Glutamatergic neuron (in vitro differentiated cells): ENCODE measurements at places on chromosomes 6 and 20. TPM values are rescaled to one million over a fixed set of nuclear protein-coding genes. Genes with fewer than 3 reads are reported as not detected.

GRCh38 chr6:50637267-50637666, 76.1 kb upstream of the TFAP2D start:
- DNase-seq: no peak

GRCh38 chr6:92364948-92365541, 1054.3 kb downstream of the EPHA7 start:
- no peak for DNase-seq

DNA sequence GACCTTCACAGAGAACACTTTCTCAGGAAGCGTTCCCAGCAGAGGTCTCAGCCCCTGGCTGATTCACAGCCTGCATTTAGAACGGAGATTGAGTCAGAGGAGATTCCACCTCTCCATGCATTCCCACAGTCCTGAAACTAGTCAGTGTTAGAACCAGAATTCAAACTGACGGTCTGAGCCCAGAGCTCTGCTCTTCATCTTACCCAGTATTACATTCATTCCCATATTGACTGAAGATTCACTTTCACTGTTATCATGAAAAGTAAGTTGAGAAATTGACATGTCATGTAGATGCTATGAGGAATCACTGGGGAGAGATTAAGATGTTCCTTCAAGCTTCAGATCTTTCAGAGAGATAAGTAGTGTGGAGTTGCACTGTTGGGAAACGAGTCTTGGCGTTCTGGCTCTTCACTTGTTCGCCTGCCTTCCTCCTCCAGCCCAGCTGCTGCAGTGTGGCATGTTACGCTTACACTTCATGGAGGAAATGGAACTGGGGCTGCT, 28.3 kb downstream of the MAS1 start:
- DNase-seq: no peak

GRCh38 chr6:158255275-158255988, 56.8 kb upstream of the TULP4 start:
- peak; percentile 38 for DNase-seq

SLC17A2 gene
- total RNA-seq: not detected

ADIG gene
- not detected for total RNA-seq

DNA sequence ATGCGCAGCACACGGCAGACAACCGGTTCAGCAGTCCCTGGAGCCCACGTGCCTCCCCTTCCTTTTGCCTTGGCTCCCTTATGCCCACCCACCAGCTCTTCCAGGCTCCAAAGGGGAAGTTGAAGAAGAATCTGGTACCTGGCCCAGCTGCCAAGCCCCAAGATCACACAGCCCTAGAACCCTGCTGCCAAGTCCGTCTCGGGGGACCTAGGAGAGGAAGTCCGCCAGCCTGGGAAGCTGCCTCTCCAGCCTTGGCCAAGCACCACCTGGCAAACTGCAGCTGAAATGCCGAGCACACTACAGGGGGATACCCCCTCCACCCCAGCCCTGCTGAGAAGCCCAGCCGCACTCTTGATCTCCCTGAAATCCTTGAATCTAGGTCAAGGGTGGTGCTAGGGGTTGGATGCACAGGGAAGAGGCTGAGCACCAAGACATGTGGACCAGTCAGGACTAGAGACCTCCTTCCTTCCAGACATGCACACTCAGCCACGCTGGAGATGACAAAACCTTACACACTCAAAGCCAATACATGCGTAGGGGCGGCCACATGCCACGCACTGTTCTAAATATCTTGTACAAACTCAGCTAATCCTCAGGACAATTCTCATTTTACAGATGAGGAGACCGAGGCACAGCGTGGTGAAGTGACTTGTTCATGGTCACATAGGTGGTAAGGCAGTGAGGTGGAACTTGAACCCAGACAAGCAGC, 124.1 kb downstream of the PREX1 start:
- DNase-seq: no peak

GRCh38 chr6:56515081-56515905, 127.4 kb downstream of the DST start:
- no peak for DNase-seq

PACSIN1 gene
- 0.47 TPM for total RNA-seq

CST7 gene
- total RNA-seq: not detected

KPNA5 gene
- total RNA-seq: 21.9 TPM

- no peak for DNase-seq
These were observed 513.4 kb upstream of the SLC35B3 start for GRCh38 chr6:8948733-8949132.

GCM1 gene
- total RNA-seq: not detected

UNC5CL gene
- total RNA-seq: 1.0 TPM

ANKRD60 gene
- total RNA-seq: not detected

DNA sequence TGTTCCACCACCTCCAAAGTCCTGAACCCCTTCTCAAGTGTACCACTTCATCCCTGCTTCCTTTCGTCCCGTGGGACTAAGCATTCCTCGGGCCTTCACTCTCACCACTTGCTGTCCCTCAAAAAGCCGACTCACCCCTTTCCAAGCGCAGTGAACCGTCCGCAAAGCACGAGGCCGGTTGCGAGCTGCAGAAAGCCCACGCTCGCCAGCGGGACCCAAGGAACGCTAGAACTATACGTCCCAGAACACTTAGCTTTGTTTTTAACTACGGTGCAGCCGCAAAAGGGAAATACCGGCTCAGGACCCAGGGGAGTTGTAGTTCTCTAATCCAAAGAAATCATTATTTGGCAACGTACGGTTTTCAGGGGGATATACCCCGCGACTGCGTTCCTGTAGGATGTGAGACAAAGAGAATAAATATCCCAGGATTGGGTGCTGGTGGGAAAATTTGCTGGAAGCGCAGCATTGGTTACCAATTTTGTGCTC, 416 bp upstream of the POLR1H start:
- peak; percentile 52 for DNase-seq

GRCh38 chr20:16143596-16143995, 429.7 kb downstream of the KIF16B start:
- no peak for DNase-seq

TFAP2C gene
- total RNA-seq: 35.3 TPM

DNA sequence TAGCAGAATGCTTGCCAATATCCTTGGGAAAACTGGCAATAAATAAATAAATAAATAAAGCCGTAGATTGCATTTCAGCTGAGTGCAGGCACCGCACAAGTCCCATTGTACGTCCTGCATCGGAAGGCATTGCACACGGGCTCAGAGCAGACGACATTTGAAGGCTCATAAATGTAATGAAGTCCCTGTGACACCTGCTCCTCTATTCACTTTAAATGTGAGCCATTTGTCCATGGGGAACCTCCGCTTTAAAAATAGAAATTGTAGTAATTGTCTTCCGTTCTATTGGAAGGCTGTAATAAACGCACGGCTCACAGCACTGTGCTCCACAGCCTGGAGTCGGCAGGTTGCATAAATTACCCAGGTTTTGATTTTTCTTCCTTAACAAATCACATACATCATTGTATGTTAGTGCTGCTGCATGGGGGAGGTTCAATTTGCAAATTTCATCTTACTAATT, 32.6 kb downstream of the MYT1 start:
- no peak for DNase-seq

DNA sequence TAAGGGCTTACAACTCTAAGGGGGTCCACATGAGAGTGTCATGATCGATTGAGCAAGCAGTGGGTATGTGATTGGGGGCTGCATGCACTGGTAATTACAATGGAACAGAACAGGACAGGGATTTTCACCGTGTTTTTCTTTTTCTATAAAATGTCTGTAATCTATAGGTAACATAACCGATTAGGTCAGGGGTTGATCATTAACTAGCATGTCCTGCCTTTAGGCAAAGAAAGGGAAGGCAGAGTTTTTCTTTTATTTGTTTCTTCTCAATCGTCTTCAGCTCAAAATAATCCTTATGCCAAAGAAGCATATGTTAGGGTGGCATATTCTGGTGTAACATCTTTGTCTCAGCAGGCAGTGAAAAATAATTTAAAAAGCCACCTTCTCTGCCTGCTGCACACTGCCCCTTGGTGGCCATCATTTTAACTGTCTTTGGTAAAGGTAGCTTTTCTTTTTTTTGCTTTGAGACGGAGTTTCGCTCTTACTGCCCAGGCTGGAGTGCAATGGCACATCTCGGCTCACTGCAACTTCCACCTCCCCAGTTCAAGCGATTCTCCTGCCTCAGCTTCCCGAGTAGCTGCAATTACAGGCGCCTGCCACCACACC, 9.7 kb upstream of the CEP43 start:
- no peak for DNase-seq

GRCh38 chr20:61694682-61695081, 371.0 kb downstream of the TAF4 start:
- DNase-seq: no peak

DDO gene
- not detected for total RNA-seq

GRCh38 chr20:57445298-57445697, 54.1 kb downstream of the RBM38 start:
- DNase-seq: no peak

C6orf141 gene
- not detected for total RNA-seq

- no peak for DNase-seq
These were observed 499.6 kb upstream of the SULF2 start for GRCh38 chr20:48284837-48285236.

DNA sequence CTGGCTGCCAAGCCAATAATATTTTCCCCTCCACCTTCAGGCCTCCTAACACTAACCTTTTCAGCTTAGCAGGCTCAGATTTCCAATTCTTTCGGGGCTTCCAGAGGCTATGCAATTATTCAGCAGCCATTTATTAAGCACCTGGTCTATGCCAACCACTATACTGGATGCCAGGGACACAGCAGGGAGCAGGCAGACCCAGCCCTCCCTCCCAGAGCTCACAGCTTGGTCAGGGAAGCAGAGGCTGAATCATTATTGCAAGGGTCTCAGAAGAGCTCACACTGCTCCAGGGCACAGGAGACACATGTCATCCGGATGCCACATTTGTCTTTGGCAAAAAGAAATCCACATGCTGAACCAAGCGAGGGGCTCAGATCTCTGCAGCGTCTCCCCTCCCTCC, 1.3 kb downstream of the BPIFB1 start:
- DNase-seq: no peak

TRDN gene
- not detected for total RNA-seq

MLN gene
- total RNA-seq: not detected

TRAPPC3L gene
- total RNA-seq: not detected

GRCh38 chr6:85115376-85115775, 334.5 kb upstream of the NT5E start:
- no peak for DNase-seq

GRCh38 chr6:115972679-115973078, 88.0 kb downstream of the FRK start:
- DNase-seq: no peak

DNA sequence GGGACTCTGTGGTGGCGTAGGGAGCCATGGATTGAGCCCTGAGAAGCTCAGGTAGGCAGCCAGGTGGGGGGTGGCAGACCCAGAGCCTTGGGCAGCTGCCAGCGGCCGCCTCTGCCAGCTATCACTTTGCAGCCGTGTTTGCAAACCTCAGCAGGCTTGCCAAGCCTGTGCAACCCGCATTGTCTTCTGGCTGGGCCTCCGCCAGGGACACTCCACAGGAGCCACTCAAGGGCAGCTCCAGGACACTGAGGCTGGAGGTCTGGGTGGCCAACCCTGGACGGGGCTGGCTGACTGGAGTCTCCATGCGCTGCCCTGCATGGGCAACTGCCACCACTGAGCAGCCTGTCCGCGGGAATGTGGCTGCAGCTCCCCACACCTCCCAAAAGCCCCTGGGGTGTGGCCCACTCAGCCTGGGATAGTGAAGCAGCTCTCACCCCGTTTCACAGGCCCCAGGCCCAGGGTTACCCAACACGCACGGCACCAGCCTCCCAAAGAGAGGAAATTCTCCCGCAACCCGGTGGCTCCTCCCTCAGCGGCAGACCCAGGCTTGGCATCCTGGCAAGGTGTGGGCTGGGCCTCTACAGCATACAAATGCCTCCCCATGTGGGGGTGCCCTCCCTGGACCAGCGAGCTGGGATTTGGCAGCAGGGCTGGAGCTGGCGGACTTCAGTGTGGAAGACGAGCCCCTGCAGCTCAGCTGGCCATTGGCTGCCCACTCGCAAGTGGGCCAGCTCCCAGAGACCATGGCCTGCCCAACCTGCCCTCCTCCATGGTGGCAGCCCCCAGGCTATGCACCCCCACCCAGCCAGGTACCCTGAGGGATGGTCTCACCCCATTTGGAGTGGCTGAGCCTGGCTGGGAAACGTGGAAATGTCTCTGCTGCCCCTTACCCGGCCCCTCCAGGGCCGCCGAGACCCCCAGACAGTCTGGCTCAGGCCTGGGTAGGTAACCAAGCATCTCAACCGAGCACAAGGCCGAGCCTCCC, 2.9 kb downstream of the CHRNA4 start:
- peak; percentile 12 for DNase-seq

- DNase-seq: peak; percentile 92
These were observed at the start of gene SH3BGRL2 for GRCh38 chr6:79630883-79631692. TSS of gene SH3BGRL2 (plus strand) at chr6:79631329. CDS start at chr6:79631462, 133 bp downstream.

DNA sequence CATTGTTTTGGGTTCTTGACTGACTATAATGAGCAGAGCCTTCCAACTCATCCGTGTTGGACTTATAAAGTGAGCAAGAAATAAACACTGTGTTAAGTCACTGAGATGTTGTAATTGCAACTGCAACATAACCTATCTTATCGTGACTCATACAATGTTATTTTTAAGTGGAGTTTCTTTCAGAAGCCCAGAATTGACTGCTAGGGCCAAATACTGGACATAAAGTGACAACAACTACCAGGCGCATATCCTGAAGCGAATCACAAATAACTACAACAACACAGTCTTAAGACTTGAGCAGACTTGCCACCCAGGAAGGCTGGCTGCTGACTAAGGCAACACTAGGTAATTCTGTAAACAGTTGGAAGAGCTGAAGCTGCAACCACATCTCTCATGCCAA, 326.6 kb downstream of the COL12A1 start:
- DNase-seq: no peak

DNA sequence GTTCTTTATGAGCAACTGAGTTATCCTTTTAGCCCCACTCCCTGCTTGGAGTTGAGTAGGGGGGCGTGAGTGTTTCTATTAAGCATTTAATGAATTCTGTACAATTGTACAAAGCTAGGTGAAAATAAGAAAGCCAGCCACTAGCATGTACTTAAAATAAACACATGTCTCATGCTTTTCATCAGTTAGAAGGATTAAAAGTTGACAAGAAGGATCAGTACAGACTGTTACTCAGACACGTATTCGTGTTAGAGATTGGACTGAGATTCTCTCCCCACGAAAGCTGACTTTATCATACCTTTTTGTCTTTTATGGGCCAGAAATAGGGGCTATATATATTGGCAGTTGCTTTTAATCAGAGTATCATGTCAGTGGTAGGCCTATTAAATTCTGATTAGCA, 1.7 kb downstream of the HSF2 start:
- DNase-seq: no peak

GPX5 gene
- total RNA-seq: not detected

RAB44 gene
- total RNA-seq: not detected

DNA sequence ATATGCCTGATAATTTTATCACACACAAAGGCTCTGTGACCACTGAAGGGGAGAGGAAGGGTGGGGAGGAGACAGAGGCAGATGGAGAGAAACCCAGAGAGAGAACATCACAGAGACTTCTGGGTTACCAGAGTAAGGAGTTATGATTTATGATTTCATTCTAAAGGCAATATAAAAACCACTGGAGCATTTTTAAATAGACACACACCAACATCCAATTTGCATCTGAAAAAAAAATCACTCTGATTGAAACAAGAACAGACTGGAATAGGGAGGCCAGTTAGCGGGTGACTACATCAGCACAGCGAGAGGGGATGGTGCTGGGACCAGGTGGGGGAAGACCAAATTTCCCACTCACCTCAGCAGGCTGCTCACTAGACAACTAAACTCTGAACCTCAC, 104.8 kb downstream of the AGPAT4 start:
- DNase-seq: no peak

GRCh38 chr6:101439790-101440189, 46.3 kb downstream of the GRIK2 start:
- no peak for DNase-seq

ZBTB2 gene
- 6.7 TPM for total RNA-seq

CBLN4 gene
- total RNA-seq: not detected
